ENCODE measurements at places on chromosomes 12 and 14. TPM values are rescaled to one million over a fixed set of nuclear protein-coding genes. Genes with fewer than 3 reads are reported as not detected.

DNA sequence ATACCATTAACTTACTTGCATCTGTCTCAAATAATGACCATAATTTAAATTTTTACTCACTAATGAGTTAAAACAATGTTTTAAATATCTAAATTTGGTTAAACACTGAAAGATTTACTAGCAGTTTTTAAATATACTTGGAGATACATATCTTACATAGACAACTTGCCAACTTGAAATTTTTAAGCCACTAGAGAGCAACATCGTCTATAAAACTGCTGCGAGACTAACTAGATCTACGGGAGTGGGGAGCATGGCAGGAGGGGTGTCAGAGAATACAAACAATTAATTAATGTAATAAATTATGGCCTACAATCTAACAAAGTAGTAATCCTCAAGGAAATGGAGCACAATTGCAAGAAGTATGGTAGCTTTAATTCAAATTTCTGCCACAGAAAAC, 120.4 kb downstream of the LRRIQ1 start:
- no peaks in the 10 kb centered on the region for H3K4me1 ChIP-seq
- no peak overlapping the region for H3K27ac ChIP-seq
- no peaks in the 10 kb centered on the region for H3K27me3 ChIP-seq
- no peak overlapping the region for H3K4me3 ChIP-seq

Gene RGS6
- 13.1 TPM for total RNA-seq

DNA sequence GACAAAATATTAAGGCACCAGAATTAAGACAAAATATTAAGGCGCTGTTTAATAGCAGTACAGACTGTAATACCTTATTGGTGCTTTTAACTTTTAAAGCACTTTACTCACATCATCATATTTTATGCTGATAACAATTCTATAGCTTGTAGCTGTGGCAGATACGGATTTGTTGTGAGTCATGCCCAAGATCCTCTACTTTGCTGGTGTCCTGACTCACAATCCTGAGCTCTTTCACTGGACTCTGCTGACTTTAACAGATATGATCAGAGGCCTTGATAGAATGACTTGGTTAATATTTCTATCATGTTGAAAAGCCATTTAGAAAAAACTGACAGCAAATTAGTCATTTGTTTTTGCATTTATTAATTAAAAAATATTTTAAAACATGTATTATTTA, 99.0 kb upstream of the PKP2 start:
- no peak overlapping the region for H3K27ac ChIP-seq
- H3K36me3 ChIP-seq = no peaks in the 10 kb centered on the region
- no peak for DNase-seq
- no peaks in the 10 kb centered on the region for H3K4me1 ChIP-seq

DNA sequence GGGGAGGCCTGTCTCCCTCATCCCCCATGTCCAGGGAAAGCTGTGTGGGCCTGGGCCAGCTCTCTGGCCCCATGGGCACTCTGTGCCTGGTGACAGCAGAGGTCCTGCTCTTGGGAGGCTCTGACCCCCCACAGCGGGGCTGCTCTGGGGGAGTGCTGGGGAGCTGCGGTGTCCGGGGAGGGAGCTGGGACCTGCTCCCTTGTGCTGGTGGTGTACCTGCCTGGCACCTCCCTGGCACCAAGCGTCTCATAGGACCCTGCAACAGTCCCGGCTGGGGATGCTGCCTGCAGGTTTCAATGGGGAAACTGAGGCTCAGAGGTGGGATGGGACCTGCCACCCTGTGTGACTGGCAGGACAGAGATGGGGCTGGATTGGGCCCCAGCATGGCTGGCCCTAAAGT, 111.3 kb downstream of the KIF26A start:
- H3K27me3 ChIP-seq = no peaks in the 10 kb centered on the region
- no peak overlapping the region for H3K27ac ChIP-seq
- no peaks in the 10 kb centered on the region for H3K36me3 ChIP-seq
- no peaks in the 10 kb centered on the region for H3K4me1 ChIP-seq
- no peak overlapping the region for H3K4me3 ChIP-seq
- no peak for DNase-seq

- DNase-seq = no peak
- no peaks in the 10 kb centered on the region for H3K27me3 ChIP-seq
Measured at GRCh38 chr14:81311778-81312177, 88.3 kb downstream of the STON2 start.

Gene PLEK2
- 2.1 TPM for total RNA-seq

GRCh38 chr14:72796935-72797334, 97.0 kb downstream of the DPF3 start:
- no peaks in the 10 kb centered on the region for H3K36me3 ChIP-seq
- no peaks in the 10 kb centered on the region for H3K27me3 ChIP-seq
- DNase-seq = no peak

Gene DNAJC22
- 1.2 TPM for total RNA-seq

GRCh38 chr14:79333198-79333546, 878.1 kb downstream of the DIO2 start:
- H3K27ac ChIP-seq = no peak overlapping the region
- H3K4me3 ChIP-seq = no peak overlapping the region
- H3K4me1 ChIP-seq = no peaks in the 10 kb centered on the region
- no peak for DNase-seq

GRCh38 chr14:101361451-101362433, 199.6 kb upstream of the DIO3 start:
- no peak for DNase-seq
- H3K27ac ChIP-seq = no peak overlapping the region
- H3K4me1 ChIP-seq = no peaks in the 10 kb centered on the region
- no peak overlapping the region for H3K4me3 ChIP-seq

GRCh38 chr12:45050751-45051571, at the start of gene DBX2:
TSS of gene DBX2 (minus strand) at chr12:45051099. CDS start at chr12:45050927, 172 bp downstream.
- H3K4me3 ChIP-seq = peak within 1 kb of the TSS; percentile 43
- DNase-seq = no peak
- H3K36me3 ChIP-seq = no peaks in the 10 kb centered on the region
- H3K4me1 ChIP-seq = no peaks in the 10 kb centered on the region
- no peaks in the 10 kb centered on the region for H3K27me3 ChIP-seq

GRCh38 chr14:51855234-51855633, 5.2 kb upstream of the GNG2 start:
- peaks cover 3% of the 10 kb centered on the region for H3K4me1 ChIP-seq
- no peaks in the 10 kb centered on the region for H3K27me3 ChIP-seq
- no peaks in the 10 kb centered on the region for H3K36me3 ChIP-seq
- no peak overlapping the region for H3K27ac ChIP-seq

DNA sequence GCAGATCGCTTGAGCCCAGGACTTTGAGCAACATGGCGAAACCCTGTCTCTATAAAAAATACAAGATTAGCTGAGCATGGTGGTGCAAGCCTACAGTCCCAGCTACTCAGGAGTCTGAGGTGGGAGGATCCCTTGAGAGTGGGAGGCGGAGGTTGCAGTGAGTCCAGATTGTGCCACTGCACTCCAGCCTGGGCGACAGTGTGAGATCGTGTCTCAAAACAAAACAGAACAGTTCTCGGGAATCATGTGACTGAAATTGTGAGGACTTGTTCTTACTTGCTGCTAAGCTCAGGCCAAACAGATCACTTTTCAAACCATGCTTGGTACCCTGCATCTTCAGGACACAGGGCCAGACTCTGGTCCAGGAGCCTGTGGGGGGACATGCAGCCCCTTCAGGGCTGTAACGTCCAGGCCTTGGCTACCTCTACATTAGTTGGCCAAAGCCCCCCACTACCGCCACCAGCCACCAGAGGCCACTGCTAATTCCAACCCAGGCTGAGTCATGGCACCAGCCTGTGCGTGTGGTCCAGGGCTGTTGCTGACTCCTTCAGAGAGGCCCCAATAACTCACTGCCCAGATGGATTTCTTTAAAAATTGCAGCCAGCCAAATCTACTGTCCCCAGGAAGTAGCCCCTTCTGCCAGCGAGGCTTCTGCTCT, 33.4 kb upstream of the SYNDIG1L start:
- H3K4me1 ChIP-seq = no peaks in the 10 kb centered on the region
- no peaks in the 10 kb centered on the region for H3K27me3 ChIP-seq
- no peak overlapping the region for H3K27ac ChIP-seq
- H3K36me3 ChIP-seq = no peaks in the 10 kb centered on the region
- H3K4me3 ChIP-seq = no peak overlapping the region

DNA sequence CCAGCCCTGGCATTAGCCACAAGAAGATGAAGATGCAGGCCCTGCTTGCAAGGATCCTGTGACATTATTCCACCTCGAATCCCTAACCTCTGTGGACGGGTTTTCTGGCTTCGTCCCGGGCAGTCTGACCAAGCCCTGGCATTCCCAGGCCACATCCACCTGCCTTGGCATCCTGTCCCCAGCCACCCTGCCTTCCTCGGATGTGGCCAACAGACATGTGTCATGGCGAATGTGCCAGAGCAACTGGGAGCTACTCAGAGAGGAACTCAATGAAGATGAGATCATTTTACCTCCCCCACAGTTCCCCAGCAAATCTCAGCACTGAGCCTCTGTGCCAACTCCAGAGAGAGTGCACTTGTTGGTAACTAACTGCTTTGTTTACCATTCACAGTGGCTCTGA, 33.5 kb upstream of the KCNA5 start:
- no peaks in the 10 kb centered on the region for H3K27me3 ChIP-seq
- H3K4me1 ChIP-seq = no peaks in the 10 kb centered on the region
- DNase-seq = no peak
- H3K27ac ChIP-seq = no peak overlapping the region

DNA sequence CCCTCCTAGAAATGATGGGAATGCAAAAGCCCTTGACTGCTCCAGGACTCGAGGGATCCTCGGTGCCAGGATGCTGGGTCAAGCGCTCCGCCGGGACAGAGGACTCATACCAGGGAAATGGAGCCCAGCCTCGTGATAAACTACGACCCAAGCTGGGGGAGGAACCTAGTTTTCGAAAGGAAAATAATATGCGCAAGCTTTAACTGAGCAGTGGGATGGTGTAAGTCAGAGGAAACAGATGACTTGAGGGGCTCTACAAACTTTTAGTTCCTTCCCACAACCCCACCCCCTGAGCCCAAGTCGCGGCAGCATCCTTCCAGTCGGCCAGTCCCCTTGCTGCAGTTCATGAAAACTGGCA, 654 bp upstream of the SUPT16H start:
- H3K27me3 ChIP-seq = no peaks in the 10 kb centered on the region
- H3K4me1 ChIP-seq = no peaks in the 10 kb centered on the region
- DNase-seq = no peak

GRCh38 chr14:30420515-30420914, 138.4 kb upstream of the G2E3 start:
- no peak for DNase-seq
- no peak overlapping the region for H3K4me3 ChIP-seq
- H3K27ac ChIP-seq = no peak overlapping the region
- H3K36me3 ChIP-seq = no peaks in the 10 kb centered on the region

DNA sequence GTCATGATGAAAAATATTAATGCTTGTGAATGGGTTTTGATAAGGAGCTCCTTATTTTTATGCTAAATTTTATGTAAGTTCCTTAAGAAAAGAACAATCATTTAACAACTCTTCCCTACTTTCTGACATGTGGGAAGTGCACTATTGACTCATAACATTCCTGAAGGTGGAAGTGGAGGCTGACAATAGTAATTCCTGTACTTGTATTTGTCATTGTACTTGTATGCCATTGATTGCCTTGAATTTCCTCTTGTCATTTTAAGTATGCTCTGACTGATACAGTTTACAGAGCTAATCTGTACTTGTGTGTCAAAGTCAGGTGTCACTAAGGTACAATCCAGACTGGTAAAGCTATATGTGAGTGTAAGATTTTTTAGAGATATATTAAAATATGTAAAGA, 440.0 kb downstream of the SLC16A7 start:
- no peak overlapping the region for H3K4me3 ChIP-seq
- no peaks in the 10 kb centered on the region for H3K4me1 ChIP-seq
- DNase-seq = no peak
- no peaks in the 10 kb centered on the region for H3K27me3 ChIP-seq
- no peaks in the 10 kb centered on the region for H3K36me3 ChIP-seq

Gene LIN52
- 7.1 TPM for total RNA-seq

- peak overlapping the region; percentile 33 for H3K27ac ChIP-seq
- H3K4me1 ChIP-seq = no peaks in the 10 kb centered on the region
- H3K36me3 ChIP-seq = no peaks in the 10 kb centered on the region
- DNase-seq = no peak
- H3K4me3 ChIP-seq = peak overlapping the region; percentile 54
Measured at GRCh38 chr12:27970401-27971120, 2.0 kb downstream of the PTHLH start.

Gene LUM
- total RNA-seq = 196 TPM

Gene ADAMTS20
- total RNA-seq = not detected

DNA sequence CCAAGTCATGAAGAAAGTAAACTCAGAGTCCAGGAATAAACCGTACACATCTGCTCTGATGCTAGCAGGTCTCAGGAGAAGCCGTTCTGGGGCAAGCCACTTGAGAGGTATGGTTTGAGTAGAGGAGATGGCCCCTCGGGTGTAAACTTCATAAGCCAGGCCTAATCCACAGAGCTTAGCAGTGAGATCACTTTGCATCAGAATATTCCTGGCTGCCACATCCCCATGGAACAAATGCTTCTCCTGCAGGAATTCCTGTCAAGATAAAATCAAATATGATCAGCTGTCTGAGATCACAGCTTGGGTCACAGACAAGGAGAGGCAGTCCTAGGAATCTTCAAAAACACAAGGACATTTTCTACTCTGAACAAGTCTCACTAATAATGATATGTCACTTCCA, 11.2 kb upstream of the MAGOHB start:
- H3K4me3 ChIP-seq = no peak overlapping the region
- H3K4me1 ChIP-seq = no peaks in the 10 kb centered on the region
- H3K27me3 ChIP-seq = no peaks in the 10 kb centered on the region
- H3K27ac ChIP-seq = no peak overlapping the region

DNA sequence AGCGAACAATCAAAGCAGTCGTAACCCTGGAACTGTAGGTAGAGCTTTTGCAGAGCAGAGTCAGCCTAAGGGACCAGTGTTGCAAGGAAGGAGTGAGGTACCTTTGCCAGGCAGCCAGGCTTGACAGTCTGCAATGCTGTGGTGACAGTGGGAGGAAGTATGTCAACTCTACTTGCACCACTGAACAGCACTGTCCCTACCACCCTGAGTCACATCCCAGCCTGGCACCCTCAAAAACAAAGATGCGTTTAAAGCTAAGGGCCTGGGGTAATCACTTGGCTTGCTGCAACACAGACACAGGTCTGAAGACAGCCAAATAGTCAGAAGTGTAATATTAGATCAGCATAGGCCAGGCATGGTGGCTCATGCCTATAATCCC, 141.9 kb downstream of the DPF3 start:
- no peak overlapping the region for H3K4me3 ChIP-seq
- H3K27ac ChIP-seq = no peak overlapping the region
- H3K4me1 ChIP-seq = no peaks in the 10 kb centered on the region
- no peaks in the 10 kb centered on the region for H3K36me3 ChIP-seq
- no peaks in the 10 kb centered on the region for H3K27me3 ChIP-seq
- no peak for DNase-seq

Gene RNASE7
- total RNA-seq = not detected

Gene KRT75
- total RNA-seq = not detected
